ENCODE measurements at places on chromosomes 5 and 9.

GRCh38 chr9:70398145-70398556 is 16.3 kb downstream of the KLF9 start:
- no peak for DNase-seq

- no peak for DNase-seq
These were observed 114.8 kb downstream of the ZNF622 start for GRCh38 chr5:16350816-16351215.

GRCh38 chr5:103290846-103291245 is 32.3 kb downstream of the MACIR start:
- DNase-seq, result no peak

GRCh38 chr5:63262185-63262981 is 683.8 kb downstream of the LRRC70 start:
- DNase-seq, result no peak

DNA sequence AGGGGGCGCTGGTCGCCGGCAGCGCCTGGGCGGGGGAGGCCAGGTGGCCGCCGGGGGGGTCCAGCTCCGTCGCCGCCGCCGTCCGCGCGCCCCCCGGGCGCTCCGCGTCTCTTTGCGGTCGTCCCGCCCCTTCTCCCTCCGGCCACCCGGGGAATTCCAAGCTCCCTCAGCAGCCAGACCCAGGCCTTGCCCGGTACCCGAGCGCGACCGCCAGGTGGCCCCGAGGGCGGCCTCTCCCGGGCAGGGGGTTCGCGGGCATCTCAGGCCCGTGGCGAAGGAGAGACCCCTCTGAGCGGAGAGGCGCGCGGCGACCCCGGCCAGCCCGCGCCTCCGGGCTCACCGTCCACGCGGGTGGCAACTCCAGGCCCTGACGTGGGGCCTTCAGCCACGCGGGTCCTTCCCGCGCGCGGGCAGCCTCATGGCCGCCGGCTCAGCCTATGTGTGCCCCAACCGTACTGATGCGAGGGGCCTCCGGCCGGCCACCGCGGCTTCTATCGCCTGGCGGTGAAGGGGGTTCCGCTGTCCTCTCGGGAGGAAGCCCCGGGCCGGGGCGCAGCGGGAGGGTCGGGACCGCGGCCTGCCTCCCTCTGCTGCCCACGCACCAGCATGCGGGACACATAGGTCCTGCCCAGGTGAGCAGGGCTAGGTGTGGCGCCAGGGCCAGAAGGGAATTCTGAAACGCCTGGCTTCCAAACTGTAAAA is 529 bp upstream of the NRARP start:
- DNase-seq, result no peak

DNA sequence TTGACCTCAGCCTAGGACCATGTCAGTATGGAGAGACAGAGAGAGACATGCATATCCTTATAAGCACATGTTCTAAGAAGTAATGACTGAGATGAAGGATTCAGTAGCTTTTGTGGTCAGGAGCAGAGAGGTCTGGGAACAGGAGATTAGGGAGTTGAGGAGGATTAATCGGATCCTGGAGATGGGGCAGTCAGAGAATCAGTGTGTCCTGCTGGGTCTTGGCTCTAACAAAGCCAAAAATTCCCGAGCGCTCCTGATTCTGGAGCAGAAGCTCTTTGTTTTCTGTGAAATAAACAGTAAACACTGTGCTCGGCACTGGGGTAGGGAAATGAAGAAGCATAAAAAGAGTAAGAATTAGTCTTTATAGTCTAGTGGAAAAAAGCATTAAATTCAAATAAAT is 520.0 kb upstream of the CLINT1 start:
- no peak for DNase-seq

DNA sequence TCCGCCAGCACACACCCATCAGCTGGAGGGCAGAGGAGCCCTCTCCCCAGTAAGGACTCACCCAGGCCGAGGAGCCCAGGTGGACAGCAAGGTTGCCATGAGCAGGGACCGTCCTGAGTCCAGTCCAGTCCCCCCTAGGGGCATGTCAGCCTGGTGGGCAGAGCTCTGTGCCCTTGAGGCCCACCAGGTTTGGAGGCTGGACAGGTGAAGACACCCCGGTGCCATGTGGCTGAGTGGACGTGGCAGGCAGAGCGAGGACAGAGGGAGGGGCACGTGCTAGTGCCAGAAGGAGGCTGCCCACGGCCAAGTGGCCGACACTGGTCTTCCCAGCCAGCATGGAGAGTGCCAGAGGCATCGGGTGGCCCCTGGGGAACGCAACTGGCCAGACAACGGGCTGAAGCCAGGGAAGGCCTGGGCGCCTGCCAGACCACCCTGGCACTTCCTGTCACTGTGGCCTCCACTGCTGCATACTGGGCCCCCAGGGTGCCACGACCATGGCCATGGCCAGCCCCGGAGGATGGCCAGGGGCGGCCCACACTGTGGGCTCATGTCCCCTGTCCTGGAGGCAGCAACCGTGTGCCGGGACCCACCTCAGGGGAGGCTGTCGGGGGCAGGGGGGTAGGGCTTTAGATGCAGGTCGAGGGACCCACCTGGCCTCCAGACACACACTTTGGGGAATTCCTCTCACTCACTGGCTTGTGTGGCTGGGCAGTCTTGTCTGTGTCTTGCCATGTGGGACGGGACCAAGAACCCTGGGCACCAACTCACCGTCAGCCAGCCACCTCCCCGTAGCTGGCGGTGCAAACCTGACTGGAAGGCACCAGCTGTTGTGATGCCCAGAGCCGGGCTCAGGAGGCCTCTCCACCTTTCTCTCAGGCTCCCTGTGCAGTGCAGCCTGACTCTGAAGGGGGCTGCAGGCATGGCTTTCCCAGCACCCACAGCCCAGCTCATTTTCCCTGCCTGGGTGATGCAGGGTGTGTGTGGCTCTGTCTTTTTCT is 42.3 kb upstream of the LPCAT1 start:
- no peak for DNase-seq

- DNase-seq, result no peak
These were observed 83.2 kb upstream of the MYO10 start for GRCh38 chr5:17019324-17019723.

DNA sequence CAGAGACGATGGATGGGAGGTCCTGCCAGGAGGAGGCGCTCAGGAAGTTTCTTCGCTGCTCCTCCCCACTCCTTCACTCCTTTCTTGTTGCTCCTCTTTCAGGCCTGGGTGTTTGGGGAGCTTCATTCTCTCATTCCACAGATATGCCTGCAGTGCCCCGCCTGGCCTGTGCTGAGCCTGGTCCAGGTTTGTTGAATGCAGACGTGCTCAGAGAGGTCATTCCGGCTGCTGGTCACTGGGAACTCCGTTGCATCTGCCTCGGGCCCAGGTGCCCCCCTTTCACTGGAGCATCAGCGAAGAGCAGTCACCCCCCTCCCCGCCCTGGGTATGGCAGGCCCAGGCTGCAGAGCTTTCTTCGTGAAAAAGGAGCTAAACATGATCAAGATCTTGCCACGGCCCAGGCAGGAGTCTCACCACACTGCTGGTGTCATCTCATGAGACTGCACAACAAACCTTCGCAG is 15.5 kb downstream of the SURF6 start:
- no peak for DNase-seq

GRCh38 chr5:170630711-170631141 is 126.9 kb downstream of the KCNIP1 start:
- no peak for DNase-seq

- no peak for DNase-seq
These were observed 2.4 kb downstream of the TLR4 start for GRCh38 chr9:117706421-117707116.

DNA sequence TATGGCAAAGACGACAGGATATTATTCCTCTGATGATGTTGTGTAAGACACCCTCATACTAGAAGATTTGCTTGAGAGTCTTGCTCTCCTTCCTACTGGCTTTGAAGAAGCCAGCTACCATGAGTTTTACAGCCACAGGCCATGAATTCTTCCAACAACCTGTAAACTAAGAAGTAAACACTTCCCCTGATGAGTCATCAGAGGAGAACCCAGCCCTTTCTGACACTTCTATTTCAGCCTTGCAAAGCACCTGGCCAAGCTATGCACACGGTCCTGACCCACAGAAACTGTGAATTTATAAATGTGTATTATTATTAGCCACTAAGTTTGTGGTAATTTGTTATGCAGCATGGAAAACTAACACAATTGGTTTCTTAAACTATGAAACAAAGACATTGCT is 288.8 kb upstream of the ADAMTSL1 start:
- no peak for DNase-seq

DNA sequence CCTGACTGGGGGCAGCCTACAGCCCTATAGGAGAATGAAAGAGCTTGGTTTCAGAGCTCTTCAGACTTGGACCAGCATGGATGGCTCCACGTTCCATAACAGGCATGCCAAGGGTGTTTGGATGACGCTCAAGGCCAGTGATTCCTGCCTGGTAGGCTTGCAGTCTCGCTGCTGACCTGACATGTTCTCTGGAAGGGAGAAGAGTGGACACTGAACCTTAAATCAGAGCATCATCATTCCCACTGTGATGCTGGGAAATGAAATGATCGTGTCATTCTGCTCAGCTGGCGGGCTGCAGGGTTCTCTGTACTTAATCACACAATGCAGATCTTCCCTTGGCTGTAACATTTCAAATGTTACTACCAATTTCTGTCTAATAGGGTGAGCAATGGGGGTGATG is 57.0 kb downstream of the CFAP90 start:
- no peak for DNase-seq

DNA sequence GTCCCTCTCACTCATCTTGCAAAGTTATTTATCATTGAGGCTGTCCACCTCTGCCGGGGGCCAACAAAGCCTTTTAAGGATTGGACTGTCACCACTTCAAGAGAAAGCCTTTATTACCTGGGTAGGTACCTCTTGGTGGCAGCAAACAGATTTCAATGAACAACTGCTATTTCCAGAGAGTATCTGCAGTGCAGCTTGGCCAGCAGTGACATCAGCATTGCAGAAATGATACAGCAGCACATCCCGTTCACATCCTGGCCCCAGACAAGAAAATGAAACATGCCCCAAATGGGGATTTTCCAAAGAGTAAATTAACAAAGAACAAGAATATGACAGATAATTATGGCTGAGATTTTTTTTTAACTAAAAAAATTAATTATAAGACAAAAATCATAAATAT is 2.3 kb upstream of the SPATA6L start:
- no peak for DNase-seq

GRCh38 chr9:96171728-96172127 is 130.2 kb downstream of the HSD17B3 start:
- DNase-seq, result no peak

- DNase-seq, result no peak
These were observed 279.2 kb upstream of the ZNF462 start for GRCh38 chr9:106583751-106584150.

- DNase-seq, result peak; percentile 8
These were observed 473 bp downstream of the IRGM start for GRCh38 chr5:150846654-150847333.

DNA sequence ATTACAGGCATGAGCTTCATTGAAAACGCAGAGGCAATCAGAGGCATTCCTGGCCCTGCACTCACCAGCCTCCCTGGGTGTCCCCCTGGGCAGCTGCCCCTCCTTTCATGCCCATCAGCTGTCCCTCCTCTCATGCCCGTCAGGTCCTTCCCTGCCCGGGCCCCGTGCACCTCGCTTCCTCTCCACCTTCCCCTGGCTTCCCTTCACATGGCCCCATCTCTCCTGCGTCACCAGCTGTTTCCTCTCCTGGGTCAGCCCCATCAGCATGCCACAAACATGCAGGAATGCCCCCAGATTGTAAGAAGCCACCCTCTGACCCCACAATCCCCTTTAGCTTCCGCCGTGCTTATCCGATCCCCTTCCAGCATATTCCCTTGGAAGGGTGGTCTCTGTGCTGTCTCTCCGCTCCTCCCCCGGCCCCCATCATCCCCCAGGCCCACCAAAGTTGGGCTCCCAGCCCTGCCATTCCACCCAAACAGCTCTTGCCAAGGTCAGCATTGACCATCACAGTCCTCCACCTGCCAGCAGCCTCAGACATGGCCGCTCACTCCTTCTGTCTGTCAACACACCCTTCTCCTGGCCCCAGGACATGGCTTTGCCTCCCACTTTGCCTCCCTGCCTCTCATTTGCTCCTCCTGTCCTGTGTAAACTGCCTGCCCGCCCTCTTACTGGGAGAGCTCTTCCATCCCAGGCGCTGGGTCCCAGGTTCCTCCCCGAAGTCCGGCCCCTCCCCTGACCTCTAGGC is 98.6 kb upstream of the IER5L start:
- DNase-seq, result no peak

- peak; percentile 76 for DNase-seq
These were observed 665 bp downstream of the RASA1 start for GRCh38 chr5:87268126-87268969.

DNA sequence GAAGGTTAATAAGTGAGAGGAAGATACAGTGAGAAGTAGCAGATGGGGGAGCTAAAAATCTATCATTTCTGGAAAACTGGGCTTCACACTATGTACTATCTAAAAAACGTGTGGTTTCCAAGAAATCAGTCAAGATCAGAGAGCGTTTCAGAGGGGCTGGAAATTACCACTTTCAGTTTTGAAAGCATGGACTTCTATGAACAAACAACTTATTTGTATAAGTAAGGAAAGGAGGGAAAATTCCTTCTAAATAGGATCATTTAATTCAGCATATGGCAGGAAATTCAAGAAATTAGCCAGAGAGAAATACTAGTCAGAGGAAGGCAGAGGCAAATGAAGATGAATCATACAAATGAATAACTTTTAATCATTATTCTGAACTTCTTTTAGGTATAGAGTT is 11.3 kb downstream of the TNC start:
- DNase-seq, result no peak

GRCh38 chr9:129109952-129110739 is 447 bp downstream of the CRAT start:
- DNase-seq, result no peak

DNA sequence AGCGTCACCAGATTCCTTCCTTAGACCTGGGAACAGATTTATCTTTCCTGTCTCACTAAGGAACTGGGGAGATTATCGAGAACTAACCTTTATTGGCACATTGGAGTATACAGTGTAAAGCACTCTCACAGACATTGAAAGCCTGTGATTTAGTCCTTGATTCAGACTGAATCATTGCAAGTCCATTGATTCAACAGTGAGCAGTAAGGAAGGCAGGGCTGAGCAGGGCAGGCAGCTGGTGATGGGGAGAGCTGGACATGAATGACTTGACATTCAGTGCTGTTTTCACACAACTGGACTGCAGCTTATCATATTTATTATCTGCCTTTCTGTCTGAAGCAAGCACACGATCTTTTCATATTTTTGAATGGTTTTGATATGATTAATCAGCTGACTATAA is 16.2 kb downstream of the ISOC1 start:
- DNase-seq, result no peak

DNA sequence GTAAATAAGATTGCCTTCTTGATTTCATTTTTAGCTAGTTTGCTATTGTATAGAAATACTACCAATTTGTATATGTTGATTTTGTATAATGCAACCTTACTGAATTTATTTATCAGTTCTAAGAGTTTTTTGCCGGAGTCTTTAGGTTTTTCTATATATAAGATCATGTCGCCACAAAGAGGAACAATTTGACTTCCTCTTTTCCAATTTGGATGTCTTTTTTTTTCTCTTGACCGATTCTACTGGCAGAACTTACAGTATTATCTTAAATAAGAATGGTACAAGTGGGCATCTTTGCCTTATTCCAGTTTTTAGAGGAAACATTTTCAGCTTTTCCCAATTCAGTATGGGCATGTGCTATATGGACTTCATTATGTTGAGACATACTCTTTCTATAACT is 624.7 kb upstream of the ACO1 start:
- DNase-seq, result no peak
